Activated T-helper 1 cell treated with Interleukin-2 at 50 U/mL for 16 hours (primary cell): ENCODE measurements at places on chromosomes 13 and 19.

- no peak for DNase-seq
These were observed 9.6 kb downstream of the IRGQ start for GRCh38 chr19:43586346-43586745.

- DNase-seq, result no peak
These were observed 81.4 kb upstream of the MEDAG start for GRCh38 chr13:30824651-30825050.

DNA sequence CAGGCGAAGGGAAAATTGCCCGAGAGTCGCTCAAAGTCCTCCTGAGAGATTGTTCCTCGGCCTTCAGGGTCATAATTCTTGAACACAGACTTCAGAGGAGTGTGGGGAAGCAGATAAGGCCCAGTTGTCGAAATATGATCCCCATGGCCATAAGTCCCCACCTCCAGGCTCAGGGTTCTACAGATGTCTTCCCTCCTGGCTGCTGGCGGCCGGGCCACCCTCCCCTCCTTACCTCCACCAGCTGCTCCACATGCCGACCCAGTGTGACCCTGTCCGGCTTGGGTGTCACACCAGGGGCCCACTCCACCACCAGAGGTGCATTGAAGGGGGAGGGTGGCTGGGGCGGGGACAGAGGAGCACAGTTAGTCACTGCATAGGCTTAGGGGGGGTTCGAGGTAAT is 10.1 kb downstream of the FAM98C start:
- no peak for DNase-seq

- DNase-seq, result no peak
These were observed 8.9 kb downstream of the ZSCAN1 start for GRCh38 chr19:58042495-58043340.

- DNase-seq, result no peak
These were observed 51.1 kb downstream of the OLFM4 start for GRCh38 chr13:53079691-53080090.

DNA sequence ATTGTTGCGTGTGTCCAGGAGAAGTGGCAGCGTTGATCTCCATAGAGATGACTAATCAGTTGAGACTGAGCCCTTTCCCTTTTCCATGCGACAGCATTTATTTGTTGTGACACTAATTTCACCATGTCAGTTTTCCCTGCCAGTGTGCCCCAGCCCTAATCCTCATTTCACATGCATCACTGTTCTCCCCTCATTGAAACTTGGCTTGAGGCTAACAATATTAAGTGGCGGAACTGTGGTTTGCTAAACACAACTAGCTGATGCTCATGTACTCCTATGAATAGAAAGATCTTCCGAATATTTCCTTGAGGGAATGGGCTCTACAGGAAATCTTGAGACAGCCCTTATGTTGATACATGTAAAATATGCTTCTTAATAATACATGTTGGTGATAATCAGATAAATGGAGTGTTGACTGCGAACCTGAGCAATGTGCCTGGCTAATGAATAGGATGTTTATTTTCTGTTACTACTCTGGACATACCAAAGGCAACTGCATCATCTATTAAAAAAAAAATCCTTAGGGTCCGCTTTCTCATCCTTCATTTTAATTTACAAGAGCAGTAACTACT is 258.6 kb downstream of the ATP8A2 start:
- no peak for DNase-seq

DNA sequence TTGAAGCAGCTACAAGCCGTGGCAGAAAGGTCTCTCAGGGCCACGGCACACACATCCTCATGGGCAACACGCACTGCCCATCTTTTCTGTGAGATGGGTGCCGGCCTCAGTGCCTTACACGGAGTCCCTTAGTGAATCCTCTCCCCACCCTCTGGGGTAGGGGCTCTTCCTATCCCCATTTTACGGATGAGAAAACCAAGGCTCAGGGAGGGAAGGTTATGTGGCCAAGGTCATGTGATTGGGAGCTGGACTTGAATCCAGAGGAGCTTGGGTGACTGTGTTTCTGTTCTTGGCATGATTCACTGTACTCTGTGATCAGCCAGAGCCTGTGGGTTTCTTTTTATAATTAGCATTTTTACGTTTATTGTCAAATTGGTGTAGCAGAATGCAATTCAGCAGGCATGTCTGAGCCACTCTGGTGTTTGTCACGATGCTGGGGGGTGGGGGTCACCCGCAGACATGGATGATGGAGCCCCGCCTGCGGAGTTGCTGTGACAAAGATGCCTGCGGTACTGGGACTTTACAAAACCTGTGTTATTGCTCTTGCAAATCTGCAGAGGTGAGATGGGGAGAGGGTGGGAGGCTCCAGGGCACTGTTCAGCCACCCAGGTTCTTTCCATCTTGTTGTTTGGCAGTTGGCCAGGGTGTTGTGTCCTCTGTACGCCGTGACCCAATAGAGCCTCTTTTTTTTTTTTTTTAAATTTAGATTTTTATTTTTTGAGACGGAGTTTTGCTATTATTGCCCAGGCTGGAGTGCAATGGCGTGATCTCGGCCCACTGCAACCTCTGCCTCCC is 4.5 kb downstream of the SCN1B start:
- no peak for DNase-seq

GRCh38 chr13:30165071-30165470 is 142.3 kb downstream of the KATNAL1 start:
- DNase-seq, result no peak

DNA sequence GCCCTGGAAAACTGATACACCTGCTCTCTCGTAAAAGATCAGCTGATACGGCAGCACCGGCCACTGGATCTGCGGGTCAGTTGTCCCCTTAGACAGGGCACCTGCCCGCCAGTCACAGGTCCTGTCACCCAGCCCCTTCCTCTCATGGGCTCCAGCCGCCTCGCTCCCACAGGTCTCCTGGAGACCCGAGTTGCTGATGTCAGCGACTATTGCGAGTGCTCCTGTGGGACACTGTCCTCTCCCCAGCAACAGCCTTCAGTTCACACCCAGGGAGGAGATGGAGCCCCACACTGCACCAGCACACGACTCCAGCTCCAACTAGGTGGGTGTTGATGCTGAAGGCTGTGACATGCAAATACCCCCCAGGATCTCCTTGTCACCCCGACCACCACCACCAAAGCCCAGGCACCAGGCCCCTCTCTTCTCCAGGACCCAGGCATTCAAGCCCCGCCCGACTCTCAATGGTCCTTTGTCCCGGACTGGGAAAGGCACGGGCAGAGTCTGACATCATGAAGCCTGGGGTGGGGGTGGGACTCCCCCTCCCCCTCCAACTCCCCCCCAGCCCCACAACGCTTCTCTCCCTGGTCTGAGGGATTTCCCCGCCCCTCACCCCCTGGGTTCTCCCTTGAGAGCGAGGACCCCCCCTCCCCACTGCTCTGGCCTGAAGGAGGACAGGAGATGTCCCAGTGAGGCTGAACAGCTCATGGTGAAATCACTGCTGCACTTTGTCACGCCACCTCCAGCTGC is 1.4 kb upstream of the MAG start:
- DNase-seq, result no peak

DNA sequence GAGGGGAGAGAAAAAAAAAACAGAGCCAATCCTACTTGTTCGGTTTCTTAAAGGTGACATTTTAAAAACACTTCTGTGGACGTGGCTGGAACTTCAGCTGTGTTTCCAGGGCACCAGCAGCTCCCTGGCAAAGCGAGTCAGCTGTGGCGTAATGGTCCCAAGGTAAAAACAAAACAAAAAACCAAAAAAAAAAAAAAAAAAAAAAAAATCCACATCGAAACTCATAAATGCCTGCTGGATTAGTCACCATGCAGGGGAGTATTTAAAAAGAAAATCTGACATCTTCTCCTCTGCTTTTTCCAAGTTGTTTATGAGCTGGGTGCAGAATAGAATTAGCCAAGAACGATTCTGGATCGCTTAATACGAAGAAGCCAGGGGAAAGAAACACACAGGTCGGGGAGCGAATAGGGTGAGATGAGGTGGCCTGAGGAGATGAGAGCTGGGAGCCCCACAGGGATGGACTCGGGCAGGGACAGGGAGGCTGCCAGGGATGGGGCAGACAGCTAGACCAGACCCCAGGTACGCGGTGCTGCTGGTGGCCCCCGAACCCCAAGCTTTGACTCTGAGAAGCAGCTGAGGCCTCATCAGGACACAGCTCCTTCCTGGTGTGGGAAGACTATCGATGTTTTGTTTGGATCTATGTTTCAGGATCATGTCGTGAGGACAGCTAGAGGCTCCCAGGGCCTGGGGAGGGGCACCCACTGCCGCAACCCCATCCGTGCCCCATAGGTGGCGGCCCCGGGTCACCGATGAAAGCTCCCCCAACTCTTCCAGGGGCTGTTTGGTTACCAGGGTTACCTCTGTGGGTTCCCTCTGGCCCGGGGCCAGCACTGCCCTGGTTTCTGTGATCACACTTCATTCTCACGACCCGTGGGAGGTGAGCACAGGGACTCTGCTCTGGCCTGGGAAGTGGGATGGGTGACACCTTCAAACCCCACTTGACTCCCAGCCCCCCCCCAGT is 3.1 kb upstream of the CTXN1 start:
- peak; percentile 46 for DNase-seq

- DNase-seq, result no peak
These were observed 557 bp downstream of the ZNF576 start for GRCh38 chr19:43596842-43597461.

DNA sequence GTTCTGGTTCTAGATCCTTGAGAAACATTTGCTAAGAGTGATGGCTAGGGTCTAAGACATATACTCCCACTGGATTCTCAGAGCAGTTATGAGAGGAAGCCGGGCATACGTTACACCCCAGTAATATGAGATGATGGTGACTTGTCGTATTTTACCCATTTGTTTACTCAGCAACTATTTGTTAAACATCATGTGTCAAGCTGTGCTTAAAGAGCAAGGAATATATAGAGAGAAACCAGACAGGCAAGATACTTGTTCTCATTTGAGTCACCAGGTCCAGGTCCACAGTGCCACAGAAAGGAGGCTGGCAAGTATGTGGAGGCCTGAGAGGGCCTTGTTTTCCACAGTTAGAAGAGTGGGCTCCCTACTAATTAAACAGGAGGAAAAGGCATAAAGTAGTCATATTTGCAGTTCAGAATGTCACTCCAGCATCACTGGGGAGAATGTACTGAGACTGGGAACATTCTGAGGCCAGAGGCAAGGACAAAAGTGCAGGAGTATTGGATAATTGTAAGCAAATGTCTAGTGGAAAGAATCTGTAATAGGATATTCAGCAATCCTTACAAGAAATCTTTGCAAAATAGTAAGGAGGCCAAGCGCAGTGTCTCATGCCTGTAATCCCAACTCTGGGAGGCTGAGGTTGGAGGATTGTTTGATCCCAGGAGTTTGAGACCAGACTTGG is 142.2 kb downstream of the IRS2 start:
- no peak for DNase-seq

- DNase-seq, result no peak
These were observed 38.2 kb downstream of the PDS5B start for GRCh38 chr13:32624441-32624840.

DNA sequence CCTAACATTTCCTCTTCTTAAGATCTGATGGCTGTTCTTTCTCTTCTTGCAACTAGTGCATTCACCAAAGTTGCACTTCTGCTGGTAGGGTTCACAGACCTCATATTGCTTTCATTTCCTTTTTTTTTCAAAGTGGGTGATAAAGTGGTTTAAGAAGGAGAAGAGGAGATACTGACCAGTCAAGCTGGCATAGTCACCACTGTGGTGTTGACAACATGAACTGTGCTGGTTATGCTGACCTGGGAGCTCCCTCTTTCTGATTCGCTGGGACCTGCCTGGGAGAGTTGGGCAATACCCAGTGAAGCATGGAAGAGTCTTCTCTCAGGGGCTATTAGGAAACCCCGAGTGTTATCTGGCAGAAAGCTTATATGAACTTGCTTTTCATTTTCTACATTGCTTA is 222.9 kb downstream of the SLITRK5 start:
- no peak for DNase-seq

GRCh38 chr13:76638882-76639281 is 247.3 kb downstream of the KCTD12 start:
- no peak for DNase-seq

- no peak for DNase-seq
These were observed 16.2 kb downstream of the RB1 start for GRCh38 chr13:48319531-48320398.

- no peak for DNase-seq
These were observed 148.3 kb downstream of the PDS5B start for GRCh38 chr13:32734511-32734910.

GRCh38 chr19:35360880-35361420 is 2.7 kb downstream of the FFAR3 start:
- DNase-seq, result no peak

- DNase-seq, result no peak
These were observed 780 bp downstream of the CD177 start for GRCh38 chr19:43354305-43354627.

- no peak for DNase-seq
These were observed 34.4 kb downstream of the STARD13 start for GRCh38 chr13:33251131-33251661.

- DNase-seq, result no peak
These were observed 268.2 kb upstream of the MAB21L1 start for GRCh38 chr13:35744566-35745178.

GRCh38 chr13:50126993-50127725 is 111.9 kb downstream of the KCNRG start:
- no peak for DNase-seq

DNA sequence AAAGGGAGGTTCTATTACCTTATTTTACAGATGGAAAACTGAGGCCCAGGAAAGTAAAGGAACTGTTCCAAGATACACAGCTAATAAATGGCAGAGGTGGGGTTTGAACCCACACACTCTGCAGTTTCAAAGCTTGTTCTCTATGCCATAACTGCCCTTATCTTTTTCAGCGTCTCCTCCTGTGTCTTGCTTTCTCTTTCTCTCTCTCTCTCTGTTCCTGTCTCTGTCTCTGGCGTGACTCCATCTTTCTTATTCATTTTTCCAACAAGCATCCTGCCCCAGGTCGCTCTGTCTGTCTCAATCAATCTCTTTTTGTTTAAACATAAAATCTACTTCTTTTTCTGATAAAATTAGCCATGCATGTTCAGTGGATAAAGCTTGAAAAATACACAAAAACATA is 3.2 kb upstream of the IFNL4 start:
- no peak for DNase-seq

DNA sequence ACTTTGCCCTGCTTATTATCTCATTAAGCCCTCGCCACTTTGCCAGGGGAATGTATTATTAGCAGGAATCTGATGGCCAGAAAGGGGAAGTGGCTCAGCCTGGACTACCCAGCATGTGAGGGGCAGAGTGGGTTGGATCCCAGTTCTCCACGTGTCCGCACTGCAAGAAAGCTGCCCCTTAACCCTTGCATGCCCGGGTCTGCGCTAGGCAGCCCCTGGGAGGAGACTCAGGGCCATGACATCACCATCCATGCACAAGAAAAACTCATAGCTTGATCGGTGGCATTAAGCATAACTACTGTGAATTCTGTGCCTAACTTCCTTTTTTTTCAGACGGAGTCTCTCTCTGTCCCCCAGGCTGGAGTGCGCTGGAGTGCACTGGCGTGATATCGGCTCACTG is 8.9 kb downstream of the CACNG8 start:
- no peak for DNase-seq
